ENCODE measurements at places on chromosomes 6 and 20. TPM values are rescaled to one million over a fixed set of nuclear protein-coding genes. Genes with fewer than 3 reads are reported as not detected.
A peak's percentile ranks its signal among the peaks of the same experiment; 100 is the strongest.

BMP5 gene
- total RNA-seq, result 5.1 TPM

- no peak overlapping the region for H3K4me3 ChIP-seq
- H3K27ac ChIP-seq, result no peak overlapping the region
- H3K4me1 ChIP-seq, result no peaks in the 10 kb centered on the region
Measured at GRCh38 chr6:5214570-5215052, 46.1 kb downstream of the LYRM4 start.

LY6G5C gene
- total RNA-seq, result 0.64 TPM

SLC44A4 gene
- 35.4 TPM for total RNA-seq

STK35 gene
- 26.3 TPM for total RNA-seq

DNA sequence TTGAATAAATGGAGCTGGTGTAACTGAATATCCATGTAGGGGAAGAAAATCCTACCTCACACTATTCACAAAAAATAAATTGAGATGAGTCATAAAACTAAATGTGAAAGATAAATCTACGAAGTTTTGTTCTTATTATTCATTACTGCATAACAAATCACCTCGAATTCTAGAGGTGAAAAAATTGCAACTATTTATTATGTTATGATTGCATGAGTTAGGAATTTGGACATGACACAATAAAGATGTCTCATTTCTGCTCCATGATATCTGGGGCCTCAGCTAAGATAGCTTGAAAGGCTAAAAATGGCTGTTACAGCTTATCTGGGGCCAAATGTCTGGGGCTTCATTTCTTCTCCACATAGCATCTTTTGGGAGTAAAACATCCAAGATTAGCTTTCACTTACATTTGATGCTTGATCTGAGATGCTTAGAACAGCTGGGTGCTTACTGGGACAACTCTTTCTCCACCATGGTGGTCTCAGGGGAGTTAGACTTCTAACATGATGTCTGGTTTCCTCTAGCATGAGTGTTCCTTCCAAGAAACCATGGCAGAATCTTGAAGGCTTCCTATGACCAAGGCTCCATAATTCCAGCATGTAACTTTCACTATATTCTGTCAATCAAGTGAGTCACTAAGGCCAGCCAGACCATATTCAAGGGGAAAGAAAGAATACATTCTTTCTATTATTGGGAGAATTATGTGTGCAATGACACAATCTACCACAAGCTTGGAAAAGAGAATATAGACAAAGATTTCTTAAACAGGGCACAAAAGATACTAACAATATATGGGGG is 30.1 kb downstream of the OR2B6 start:
- no peak for DNase-seq
- H3K4me3 ChIP-seq, result no peak overlapping the region
- no peaks in the 10 kb centered on the region for H3K4me1 ChIP-seq
- H3K36me3 ChIP-seq, result no peaks in the 10 kb centered on the region

- no peaks in the 10 kb centered on the region for H3K4me1 ChIP-seq
- no peaks in the 10 kb centered on the region for H3K36me3 ChIP-seq
- no peaks in the 10 kb centered on the region for H3K27me3 ChIP-seq
- H3K27ac ChIP-seq, result peak overlapping the region; percentile 89
- H3K4me3 ChIP-seq, result no peak overlapping the region
Measured at GRCh38 chr20:53020834-53021233, 48.7 kb downstream of the TSHZ2 start.

DNA sequence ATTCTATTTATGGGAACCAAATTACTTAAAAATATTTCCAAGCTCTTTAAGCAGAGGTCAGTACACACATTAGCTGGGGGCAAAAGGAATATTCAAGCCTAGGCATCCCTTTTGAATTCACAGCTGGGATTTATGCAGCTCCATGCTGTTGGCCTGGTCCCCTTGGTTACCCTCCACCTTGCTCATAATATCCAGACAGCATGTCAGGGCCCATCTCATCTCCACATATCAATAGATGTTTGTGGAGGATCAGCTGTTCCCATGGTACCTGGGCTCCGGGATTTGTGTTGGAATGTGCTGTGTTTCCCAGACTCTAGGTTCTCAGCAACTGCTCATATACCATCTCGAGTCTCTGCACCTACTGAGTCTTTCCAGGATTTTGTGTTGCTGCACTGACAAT is 534.8 kb downstream of the BMP2 start:
- no peak for DNase-seq
- H3K27ac ChIP-seq, result no peak overlapping the region
- no peak overlapping the region for H3K4me3 ChIP-seq
- peaks cover 8% of the 10 kb centered on the region for H3K36me3 ChIP-seq
- H3K27me3 ChIP-seq, result no peaks in the 10 kb centered on the region

DNA sequence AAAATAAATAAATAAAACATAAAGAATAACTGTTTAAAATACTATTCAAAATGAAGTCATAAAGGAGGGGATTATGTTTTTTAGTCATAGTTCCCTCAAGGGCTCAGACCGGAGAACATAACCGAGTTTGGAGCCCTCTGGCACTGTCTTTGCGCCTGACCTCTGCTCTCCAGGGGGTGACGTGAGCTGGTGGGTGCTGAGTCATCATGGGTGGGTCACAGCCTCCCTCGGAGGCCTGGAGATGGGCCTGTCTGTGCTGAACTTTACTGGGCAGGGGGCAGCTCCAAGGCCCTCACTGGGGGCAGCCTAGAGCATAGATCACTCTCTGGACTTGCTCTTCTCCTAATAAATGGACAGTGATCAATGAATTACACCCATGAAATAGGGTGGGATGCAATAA is 3.1 kb upstream of the MAVS start:
- no peak for DNase-seq
- no peaks in the 10 kb centered on the region for H3K36me3 ChIP-seq
- H3K4me3 ChIP-seq, result no peak overlapping the region
- no peak overlapping the region for H3K27ac ChIP-seq
- peaks cover 13% of the 10 kb centered on the region for H3K4me1 ChIP-seq

GRCh38 chr6:167435209-167435728 is 110.4 kb downstream of the TTLL2 start:
- no peak for DNase-seq
- H3K4me1 ChIP-seq, result no peaks in the 10 kb centered on the region
- H3K36me3 ChIP-seq, result no peaks in the 10 kb centered on the region
- no peak overlapping the region for H3K4me3 ChIP-seq

DNA sequence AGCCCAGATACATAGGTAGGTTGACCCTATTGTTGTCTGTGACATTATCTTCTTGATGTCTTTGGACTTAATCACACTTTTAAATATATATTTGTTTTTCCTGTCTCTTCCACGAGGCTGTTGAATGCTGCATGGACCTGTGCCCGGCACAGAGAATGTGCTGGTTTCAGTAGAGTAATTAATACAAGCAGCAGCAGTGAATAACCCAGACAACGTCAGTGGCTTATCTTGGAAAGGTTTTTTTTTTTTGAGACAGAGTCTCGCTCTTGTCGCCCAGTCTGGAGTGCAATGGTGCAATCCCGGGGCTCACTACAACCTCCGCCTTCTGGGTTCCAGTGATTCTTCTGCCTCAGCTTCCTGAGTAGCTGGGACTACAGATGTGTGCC is 108.2 kb downstream of the CDH26 start:
- H3K27me3 ChIP-seq, result no peaks in the 10 kb centered on the region
- no peak overlapping the region for H3K4me3 ChIP-seq
- no peak overlapping the region for H3K27ac ChIP-seq
- H3K36me3 ChIP-seq, result no peaks in the 10 kb centered on the region
- DNase-seq, result no peak
- H3K4me1 ChIP-seq, result no peaks in the 10 kb centered on the region

DBNDD2 gene
- 32.2 TPM for total RNA-seq

DNA sequence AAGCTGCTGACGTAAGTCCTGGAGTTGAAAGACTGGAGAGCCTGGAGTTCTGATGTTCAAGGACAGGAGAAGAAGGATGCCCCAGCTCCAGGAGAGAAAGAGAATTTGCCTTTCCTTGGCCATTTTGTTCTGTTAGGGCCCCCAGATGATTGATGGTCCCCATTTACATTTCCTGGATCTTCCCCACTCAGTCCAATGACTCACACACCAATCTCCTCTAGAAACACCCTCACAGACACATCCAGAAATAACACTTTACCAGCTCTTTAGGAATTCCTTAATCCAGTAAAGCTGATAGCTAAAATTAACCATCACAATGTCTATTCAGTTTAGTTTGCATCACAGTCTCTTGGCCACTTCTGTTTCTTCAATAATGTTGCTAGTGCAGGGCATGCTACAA is 260.2 kb upstream of the IRAK1BP1 start:
- H3K36me3 ChIP-seq, result no peaks in the 10 kb centered on the region
- DNase-seq, result no peak
- no peaks in the 10 kb centered on the region for H3K4me1 ChIP-seq
- H3K4me3 ChIP-seq, result no peak overlapping the region
- H3K27me3 ChIP-seq, result no peaks in the 10 kb centered on the region
- H3K27ac ChIP-seq, result no peak overlapping the region

GRCh38 chr6:44176130-44176761 is 17.6 kb downstream of the CAPN11 start:
- DNase-seq, result no peak
- H3K4me1 ChIP-seq, result no peaks in the 10 kb centered on the region
- peak overlapping the region; percentile 61 for H3K27ac ChIP-seq
- peak overlapping the region; percentile 53 for H3K4me3 ChIP-seq
- no peaks in the 10 kb centered on the region for H3K27me3 ChIP-seq

KCNK16 gene
- total RNA-seq, result not detected

DNA sequence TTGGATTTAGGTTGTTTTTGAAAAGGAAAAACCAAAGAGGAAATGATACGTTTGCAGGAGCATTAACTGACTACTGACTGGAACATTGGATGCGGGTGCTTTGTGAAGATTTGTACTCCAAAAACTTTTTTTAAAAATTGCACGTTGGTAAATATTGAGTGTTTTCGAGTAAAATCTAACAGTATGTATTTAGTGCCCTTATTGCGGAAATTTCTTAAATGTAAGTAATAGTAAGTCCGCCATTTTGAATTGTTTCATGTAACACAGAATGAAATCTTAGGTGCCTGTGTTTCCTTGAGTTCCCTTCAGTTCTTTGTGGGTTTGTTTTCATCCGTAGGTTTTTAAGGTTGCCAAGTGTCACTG is 15.2 kb upstream of the LIN28B start:
- no peak overlapping the region for H3K4me3 ChIP-seq
- DNase-seq, result no peak
- no peaks in the 10 kb centered on the region for H3K4me1 ChIP-seq
- no peaks in the 10 kb centered on the region for H3K27me3 ChIP-seq
- H3K27ac ChIP-seq, result no peak overlapping the region

VWA7 gene
- total RNA-seq, result not detected

BIRC7 gene
- 0.32 TPM for total RNA-seq

GRCh38 chr6:116279232-116280160 is at the start of gene TSPYL1:
Gene TSPYL1 (minus strand): TSS chr6:116279930. CDS start chr6:116279830, 100 bp downstream.
- peak; percentile 97 for DNase-seq
- no peaks in the 10 kb centered on the region for H3K27me3 ChIP-seq
- peak within 1 kb of the TSS; percentile 89 for H3K4me3 ChIP-seq
- no peaks in the 10 kb centered on the region for H3K36me3 ChIP-seq

SLC35D3 gene
- not detected for total RNA-seq

- H3K4me1 ChIP-seq, result no peaks in the 10 kb centered on the region
- no peak overlapping the region for H3K4me3 ChIP-seq
- no peak for DNase-seq
- no peak overlapping the region for H3K27ac ChIP-seq
- H3K27me3 ChIP-seq, result no peaks in the 10 kb centered on the region
Measured at GRCh38 chr6:113647143-113647889, 209.8 kb upstream of the MARCKS start.

GRCh38 chr6:135195041-135195440 is 13.9 kb downstream of the MYB start:
- H3K27me3 ChIP-seq, result no peaks in the 10 kb centered on the region
- no peak overlapping the region for H3K4me3 ChIP-seq
- H3K36me3 ChIP-seq, result no peaks in the 10 kb centered on the region
- H3K27ac ChIP-seq, result no peak overlapping the region
- no peak for DNase-seq
- H3K4me1 ChIP-seq, result no peaks in the 10 kb centered on the region

GRCh38 chr20:58260006-58260405 is 31.6 kb upstream of the ANKRD60 start:
- H3K4me1 ChIP-seq, result no peaks in the 10 kb centered on the region
- no peaks in the 10 kb centered on the region for H3K36me3 ChIP-seq
- H3K27me3 ChIP-seq, result no peaks in the 10 kb centered on the region
- H3K27ac ChIP-seq, result no peak overlapping the region
- H3K4me3 ChIP-seq, result no peak overlapping the region

ZMYND8 gene
- 47.7 TPM for total RNA-seq

DNA sequence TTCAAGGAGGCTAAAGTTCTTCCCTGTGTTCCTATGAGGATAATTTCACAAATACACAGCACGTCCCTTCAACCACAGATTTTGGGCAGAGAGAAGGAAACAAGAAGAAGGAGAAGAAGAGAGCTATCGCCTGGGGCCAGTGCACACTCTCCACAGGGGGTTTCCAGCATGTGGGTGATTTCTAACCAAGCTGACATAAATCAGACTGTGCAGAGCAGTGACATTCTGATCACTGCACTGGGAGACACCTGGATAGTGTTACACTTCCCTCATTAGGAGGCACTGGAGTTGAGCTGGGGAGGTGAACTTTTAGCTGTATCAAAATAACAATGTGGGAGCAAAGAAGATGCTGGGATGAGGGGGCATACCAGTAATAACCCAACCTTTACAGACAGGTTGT is 71.8 kb upstream of the CENPW start:
- no peaks in the 10 kb centered on the region for H3K36me3 ChIP-seq
- H3K4me3 ChIP-seq, result no peak overlapping the region
- H3K4me1 ChIP-seq, result no peaks in the 10 kb centered on the region
- H3K27me3 ChIP-seq, result no peaks in the 10 kb centered on the region

DNA sequence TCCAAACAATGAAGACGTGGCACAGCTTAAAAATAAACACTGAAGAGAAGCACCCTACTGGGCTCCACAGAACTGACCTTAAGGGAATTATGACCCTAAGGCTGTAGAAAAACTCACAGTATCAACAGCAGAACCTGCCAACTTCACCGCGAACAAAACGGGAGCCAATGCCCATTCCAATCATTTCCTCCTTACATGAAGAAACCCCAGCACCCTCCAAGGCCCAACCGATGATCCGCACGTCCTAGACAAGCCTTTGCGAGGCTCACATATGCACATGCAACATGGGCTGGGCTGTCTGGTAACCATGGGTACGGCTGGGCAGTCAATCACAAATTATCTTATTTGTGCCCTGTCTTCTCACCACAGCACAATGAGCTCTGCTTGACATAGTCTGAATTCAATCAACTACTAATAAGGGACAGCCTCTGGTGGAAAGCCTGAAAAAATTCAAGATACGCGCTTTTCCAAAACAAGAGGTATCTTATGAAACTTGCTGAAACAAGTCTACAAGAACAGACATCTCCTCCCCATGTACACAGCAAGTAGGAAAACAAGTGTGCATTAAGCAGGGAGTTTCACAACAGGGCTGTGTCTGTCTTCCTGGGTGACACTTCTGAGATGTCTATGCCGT is 1.7 kb downstream of the DIDO1 start:
- H3K27ac ChIP-seq, result peak overlapping the region; percentile 99
- H3K27me3 ChIP-seq, result no peaks in the 10 kb centered on the region
- H3K4me1 ChIP-seq, result peaks cover 13% of the 10 kb centered on the region
- no peaks in the 10 kb centered on the region for H3K36me3 ChIP-seq
- DNase-seq, result no peak

SLC22A3 gene
- total RNA-seq, result 13.1 TPM

HEY2 gene
- total RNA-seq, result 8.2 TPM
